SHP77 treated with DMSO at 0.1 percent for 48 hours (cell line): ENCODE measurements at places on chromosomes 2 and 18.

DNA sequence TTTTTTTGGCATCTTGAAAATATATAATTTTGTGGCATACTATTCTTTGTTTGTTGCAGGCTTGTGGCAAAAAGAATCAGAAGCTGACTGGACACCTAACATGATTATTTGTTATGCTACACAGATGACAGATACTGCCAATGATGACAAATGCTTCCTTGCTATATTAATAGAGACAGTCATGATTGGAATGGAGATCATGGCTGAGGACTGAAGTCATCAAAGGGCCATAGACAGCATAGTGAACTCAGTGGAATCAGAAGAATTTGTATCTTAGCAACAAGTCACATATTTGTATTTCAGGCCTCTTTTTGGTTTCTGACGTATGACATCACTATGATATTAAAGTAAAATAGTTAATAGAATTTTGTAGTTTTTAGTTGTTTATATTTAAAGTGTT is 1003.8 kb upstream of the DDX18 start:
- DNase-seq: no peak

- DNase-seq: peak; percentile 30
Observed at GRCh38 chr2:23321751-23322150, 63.2 kb upstream of the KLHL29 start.

DNA sequence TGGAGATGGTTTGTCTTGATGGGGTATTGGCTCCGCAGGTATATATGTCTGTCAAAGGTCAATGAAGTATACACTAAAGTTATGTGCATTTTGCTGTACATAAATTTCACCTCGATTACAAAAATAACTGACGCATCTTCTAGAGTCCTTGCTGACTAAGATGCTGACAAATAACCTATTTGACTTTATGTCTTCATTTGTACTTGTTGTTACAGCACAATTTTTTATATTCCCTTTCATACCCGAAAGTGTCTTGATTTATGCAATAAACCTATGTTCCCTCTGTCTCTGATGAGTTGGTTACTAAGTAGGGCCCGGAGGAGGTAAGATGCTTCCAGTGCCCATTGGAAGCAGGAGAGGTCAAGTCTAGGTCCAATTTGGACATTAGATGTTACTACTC is 93.5 kb downstream of the COPS8 start:
- no peak for DNase-seq

DNA sequence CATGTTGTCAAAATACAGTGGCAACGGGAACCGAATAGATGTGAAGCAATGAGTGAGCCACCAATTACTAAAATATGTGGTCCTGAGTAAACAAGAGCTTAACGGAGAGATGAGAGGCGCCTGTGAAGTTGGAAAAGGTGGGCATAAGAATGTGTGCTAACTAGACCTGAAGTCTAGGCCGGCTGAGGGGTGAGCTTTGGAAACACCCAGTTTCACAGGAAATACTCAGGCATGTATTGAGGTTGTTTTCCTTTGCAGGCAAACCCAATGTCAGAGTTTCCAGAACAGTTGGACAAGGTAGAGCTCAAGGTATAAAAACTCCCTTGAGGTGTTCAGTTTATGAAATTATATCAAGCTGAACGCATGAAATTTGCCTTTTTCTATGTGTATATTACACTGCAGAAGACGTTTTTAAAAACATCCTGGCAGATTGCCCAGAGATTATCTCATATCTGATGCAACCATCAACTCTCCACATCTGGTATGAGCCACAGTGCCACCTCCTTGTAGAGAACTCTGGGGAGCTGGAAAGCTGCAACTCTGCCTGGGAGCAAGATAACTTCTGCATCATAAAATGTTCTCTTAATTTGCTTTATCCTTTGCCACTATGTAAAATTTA is 3.9 kb upstream of the WDSUB1 start:
- DNase-seq: peak; percentile 14

DNA sequence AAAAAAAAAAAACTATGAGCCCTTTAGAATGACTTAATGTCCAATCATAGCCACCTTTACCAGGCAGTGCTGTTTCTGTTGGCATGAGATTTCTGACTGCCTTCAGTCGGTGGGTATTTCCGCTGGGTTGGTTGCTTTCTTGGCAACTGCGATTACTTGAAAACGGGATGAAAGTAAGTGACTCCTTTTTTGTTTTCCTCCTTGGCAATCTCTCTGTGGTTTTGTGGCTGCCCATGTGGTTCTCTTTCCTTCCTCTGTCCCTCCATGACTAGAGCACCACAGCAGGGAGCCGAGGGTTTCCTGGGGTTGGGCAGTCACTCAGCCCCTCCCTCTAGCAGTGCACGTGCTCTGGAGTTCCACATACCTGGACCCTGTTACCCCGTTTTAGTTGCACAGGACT is 112.1 kb downstream of the KLHL29 start:
- DNase-seq: no peak

DNA sequence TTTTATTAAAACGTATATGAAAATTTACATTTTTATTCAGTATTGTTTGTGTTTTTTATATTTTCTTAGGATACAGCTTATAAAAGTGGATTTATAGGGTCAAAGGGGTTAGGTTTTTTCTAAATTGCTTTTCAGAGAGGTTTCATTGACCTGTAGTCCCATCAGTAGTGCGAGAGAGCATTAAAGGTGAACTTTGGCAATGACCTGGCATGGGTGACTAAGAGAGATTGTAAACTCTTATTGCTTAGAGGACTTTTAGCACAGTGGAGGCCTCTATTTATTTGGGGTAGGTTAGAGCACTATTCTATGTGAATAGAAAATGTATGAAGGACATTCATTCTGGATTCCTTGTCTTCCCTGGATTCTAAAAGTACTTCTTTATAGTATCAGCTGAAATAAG is 16.0 kb upstream of the TNP1 start:
- DNase-seq: no peak

GRCh38 chr2:219001577-219002394 is 8.6 kb upstream of the CRYBA2 start:
- DNase-seq: peak; percentile 94

DNA sequence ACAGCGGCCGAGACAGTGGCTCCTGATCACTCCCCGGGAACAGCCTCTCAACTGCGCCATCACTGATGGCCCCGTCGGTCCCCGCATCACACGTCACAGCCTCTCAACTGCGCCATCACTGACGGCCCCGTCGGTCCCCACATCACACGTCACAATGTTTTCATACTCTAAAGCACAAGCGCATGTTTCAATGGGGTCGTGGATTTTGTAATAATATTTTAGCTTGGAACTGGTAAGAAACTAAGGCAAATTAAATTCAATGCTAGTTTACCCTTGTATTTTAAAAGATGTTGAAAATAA is 44.2 kb upstream of the CTDP1 start:
- DNase-seq: no peak

DNA sequence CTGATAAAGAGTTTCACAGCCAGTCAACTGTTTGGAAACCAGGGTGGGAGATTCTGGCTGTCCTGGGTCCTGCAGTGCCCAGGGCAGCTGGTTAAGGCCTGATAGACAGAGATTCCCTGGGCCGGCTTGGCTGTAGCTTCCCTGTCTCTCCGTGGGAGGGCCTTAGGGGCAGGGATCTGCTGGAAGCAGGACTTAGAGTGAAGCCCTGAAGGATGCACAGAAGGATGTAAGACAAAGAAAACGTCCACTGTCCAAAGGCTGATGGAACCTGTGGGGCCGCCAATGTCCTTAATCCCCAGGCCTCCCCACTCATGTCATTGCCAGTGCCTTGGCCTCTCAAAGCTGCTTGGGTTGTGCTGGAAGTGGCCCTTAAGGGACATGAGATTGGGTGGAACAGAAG is 33.0 kb downstream of the MROH2A start:
- no peak for DNase-seq

- DNase-seq: no peak
Observed at GRCh38 chr18:8721716-8722115, 16.4 kb downstream of the MTCL1 start.

GRCh38 chr2:40540026-40540425 is 88.1 kb upstream of the SLC8A1 start:
- DNase-seq: no peak
